Activated CD4-positive, alpha-beta T cell treated with anti-CD3 and anti-CD28 coated beads, Interleukin-2, amount 50 U/mL, for 16 hours (primary cell): ENCODE measurements at places on chromosomes 1 and 21.

DNA sequence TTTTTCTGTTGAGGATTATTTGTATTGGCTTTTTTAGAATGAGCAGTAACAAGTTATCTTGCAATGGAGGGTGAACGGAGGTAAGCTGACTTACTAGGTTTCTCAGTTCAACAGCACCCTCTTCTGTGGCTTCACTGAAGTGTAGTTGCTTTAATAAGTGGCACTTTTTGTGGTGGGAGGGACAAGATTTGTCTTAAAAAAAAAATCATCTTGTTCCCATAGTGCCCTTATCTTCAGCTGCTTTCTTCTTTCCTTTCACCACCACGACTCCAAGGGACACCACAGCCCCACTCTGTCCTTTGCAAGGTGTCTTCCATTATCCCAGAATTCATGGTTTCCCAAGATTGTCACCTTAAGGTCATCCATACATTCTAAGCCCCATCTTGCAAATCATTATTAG, 92.9 kb downstream of the PIGK start:
- DNase-seq: peak; percentile 12

GRCh38 chr1:84834419-84835064, 58.5 kb downstream of the LPAR3 start:
- DNase-seq: peak; percentile 38

GRCh38 chr1:73886716-73887115, 311.3 kb downstream of the LRRIQ3 start:
- DNase-seq: no peak

DNA sequence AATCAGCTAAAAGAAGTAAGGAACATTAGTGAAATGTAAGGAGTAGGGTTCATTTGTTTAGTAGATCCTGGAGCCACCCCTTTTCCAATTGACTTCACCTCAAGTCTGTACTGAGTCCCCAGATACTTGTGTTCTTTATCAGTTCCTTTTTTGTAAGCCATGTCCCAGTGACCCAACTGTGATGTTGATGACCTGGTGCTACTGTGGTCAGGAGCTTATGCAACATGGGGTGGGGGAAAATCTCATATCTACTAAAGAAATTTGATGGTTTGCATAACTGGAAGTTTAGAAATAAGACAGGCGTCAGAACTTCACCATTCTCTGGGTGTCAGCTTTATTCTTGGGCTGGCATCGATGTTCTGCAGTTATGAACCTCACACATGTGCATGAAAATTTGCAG, 120.5 kb downstream of the LRRC7 start:
- DNase-seq: no peak

DNA sequence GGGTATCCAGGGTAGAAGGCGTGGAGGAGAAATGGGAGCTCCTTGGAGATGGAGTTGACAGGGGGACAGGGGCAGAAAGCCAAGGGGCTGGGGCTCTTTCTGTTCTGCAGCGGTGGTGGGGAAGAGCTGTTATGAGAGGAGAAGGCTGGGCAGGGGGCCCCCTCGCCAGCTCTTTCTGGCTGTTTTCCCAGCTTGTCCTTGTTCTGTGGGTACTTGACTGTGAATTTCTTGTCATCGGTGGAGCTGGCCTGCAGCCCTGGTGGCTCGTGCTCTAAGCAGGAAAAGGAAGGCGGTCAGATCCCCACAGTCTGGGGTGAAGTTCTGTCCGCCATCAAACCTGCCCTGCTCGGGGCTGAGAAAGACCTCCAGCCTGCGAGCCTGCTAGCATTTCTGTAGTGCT, 7.6 kb downstream of the ZNF683 start:
- no peak for DNase-seq
